ENCODE measurements at places on chromosomes 1 and 21.

- no peak for DNase-seq
Measured at GRCh38 chr1:39392851-39393573, 98.4 kb upstream of the BMP8A start.

- DNase-seq: no peak
Measured at GRCh38 chr1:48790397-48790796, 13.7 kb upstream of the BEND5 start.

DNA sequence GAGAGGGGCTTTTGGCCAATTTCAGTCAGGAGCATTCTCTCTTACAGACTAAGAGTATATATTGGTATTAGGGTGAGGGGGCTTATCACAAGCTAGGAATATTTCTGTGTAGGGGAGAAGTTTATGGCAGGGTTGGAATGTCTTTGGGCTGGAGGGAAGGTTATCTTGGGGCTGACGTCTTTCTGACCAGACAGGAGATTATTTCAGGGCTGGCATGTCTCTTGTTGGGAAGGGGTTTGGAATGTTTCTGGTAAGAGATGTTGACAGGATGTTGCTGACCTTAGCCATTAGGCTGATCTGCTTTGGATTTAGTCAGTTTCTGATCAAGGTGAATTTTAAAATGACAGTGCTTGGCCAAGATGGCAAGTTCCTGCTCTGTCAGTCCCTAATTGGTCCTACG, 17.8 kb upstream of the HSD3B1 start:
- DNase-seq: no peak

GRCh38 chr1:116581323-116581885, 10.6 kb upstream of the CD58 start:
- DNase-seq: no peak

DNA sequence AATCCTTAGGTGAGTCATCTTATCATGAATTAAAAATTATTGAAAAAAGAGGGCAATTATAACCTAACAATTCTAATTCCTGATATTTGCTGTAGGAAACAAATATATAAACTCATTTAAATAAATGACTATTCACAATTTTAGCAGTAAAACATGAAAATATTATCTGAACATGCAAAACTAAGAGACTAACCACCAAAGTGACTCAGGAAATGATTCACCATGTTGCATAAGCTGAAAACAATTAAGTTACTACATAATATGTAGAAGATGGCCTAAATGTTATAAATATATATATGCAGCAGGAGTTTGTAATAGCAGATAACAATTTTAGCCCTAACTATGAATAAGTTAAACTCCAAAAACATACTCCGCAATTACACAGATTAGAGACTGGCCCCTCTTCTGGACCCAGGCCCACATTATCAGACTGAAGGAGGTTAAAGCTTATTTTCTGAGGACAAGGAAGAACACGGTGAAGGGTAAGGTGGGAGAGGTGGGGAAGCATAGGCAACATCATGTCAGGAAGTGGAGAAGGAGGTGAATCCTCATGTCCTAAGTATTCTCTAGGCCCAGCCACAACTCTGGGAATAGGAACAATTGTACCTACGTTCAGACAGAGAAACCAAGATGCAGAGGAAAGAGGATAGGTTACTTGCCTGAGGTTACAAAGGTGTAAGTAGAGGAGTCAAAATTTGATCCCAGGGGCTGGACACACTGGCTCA, 15.6 kb upstream of the AIM2 start:
- DNase-seq: no peak

Data from activated naive CD4-positive, alpha-beta T cell (primary cell).